ENCODE measurements at places on chromosomes 3 and 15.

DNA sequence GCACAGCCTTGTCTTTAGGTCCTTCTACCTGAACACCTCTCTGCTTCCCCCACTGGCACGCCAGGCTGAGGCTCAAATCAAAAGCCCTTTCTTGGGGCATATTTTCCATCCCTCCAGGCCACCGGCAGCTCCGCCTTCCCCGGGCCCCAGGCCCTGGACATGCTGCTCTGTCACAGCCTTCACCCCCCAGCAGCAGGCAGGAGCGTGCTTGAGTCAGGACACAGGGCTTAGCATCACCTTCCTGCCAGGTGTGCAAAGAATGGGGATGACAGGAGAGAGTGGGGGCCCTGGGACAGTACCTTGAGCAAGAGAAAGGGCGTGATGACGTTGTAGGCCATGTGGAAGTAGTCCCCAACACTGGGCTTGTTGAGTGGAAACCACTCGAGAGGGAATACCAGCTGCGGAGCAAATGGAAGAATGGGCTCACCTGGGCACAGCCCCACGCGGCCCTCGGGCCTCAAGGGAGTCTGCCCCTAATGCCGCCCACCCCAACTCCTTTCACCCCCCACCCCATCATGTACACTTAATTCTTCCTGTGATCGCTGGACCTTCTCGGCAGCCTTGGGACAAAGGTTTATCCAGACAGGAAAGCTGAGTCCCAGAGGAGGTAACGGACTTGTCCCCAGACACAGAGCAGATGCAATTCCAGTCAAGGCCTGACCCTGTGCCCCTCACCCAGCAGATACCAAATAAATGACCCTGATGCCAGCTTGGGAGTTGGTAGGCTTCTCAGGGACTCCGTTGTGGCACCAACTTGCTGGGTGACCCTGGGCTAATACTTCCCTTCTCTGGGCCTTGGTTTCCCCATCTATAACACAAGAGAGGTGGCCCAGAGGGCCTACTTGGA, 9.1 kb upstream of the CALML4 start:
- DNase-seq, result no peak

DNA sequence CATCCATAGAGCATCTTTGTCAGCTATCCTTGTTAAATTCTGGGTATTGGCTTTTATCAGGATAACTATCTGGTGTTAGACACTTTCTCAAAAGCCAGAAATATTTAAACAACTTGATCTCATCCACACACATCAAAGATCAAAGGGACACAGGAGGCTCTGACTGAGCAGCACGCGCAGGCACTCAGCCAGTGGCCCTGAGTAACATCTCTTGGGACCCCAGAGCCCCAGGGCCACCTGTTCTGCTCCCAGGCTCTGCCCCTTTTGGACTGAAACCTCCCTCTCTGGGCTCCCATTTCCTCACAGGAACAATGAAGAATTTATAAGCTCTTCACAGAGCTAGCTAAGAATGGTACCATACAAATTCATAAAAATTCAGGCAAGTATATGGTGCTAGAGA, 16.1 kb downstream of the ATP10A start:
- DNase-seq, result no peak

DNA sequence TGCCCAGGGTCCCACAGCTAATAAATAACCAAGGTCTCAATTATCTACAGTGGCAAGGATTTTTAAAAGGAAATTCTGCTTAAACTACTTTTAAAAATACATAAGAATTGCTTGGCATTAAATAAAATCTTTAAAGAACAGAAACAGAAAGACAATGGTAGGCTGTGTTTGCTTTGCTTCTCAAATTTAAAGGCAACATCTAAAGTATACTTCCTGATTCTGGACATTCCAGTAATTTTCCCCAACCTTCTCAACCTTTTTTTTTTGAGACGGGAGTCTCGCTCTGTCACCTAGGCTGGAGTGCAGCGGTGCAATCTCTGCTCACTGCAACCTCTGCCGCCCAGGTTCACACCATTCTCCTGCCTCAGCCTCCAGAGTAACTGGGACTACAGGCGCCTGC, 5.3 kb downstream of the VPS13C start:
- DNase-seq, result no peak

GRCh38 chr3:39146611-39147591, 6.5 kb downstream of the CSRNP1 start:
- peak; percentile 57 for DNase-seq

GRCh38 chr15:82587805-82588204, 47.5 kb upstream of the RPS17 start:
- DNase-seq, result no peak

DNA sequence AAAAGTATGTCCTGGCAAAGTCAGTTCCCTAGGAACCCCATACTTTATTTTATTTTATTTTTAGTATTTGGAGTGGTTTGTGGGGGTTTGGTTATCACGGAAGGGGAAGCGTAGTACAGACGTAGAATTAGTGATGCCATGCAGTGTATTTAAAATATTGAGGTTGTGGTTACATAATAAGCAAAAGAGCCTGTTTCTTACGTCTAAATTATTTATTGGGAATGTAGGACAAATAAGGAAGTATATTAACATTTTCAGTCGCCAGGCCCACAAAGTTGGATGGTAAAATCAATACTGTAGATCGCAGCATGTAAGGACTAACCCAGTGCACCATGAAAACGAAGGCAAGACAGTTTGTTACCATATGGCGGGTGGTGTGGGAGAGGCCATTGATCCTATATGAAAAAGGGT, 558 bp downstream of the DTWD1 start:
- no peak for DNase-seq

DNA sequence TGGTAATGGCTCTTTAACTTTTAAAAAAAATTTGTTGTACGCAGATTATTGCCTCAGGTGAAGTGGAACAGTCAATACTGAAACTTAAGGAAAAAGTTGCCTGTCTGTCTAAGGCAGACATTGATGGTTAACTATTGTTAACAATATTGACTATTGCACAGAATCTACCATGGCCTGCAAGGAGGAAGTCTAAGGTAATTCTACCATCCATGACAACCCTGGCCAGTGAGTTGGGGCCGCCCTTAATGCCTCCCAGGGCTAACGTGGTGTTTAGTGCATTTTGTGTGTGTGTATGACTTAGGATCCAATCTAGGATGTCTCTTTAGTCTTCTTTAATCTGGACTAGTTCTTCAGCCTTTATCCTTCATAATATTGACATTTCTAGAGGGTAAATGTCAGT, 2.1 kb upstream of the CPB1 start:
- DNase-seq, result no peak

GRCh38 chr3:113249111-113249510, 37.8 kb downstream of the BOC start:
- no peak for DNase-seq
